ENCODE measurements at places on chromosomes 16 and 17. TPM values are rescaled to one million over a fixed set of nuclear protein-coding genes. Genes with fewer than 3 reads are reported as not detected.

SOX9 gene
- 12.5 TPM for polyA plus RNA-seq

MGRN1 gene
- polyA plus RNA-seq, result 22.0 TPM

KRT24 gene
- 0.16 TPM for polyA plus RNA-seq

COL1A1 gene
- polyA plus RNA-seq, result 24.8 TPM

CNTNAP1 gene
- polyA plus RNA-seq, result 4.6 TPM

RPUSD1 gene
- polyA plus RNA-seq, result 11.5 TPM

VMO1 gene
- polyA plus RNA-seq, result 0.70 TPM

SCNN1B gene
- 0.09 TPM for polyA plus RNA-seq

CCDC154 gene
- polyA plus RNA-seq, result 0.50 TPM

ABCC1 gene
- polyA plus RNA-seq, result 9.7 TPM

RRAD gene
- polyA plus RNA-seq, result 375 TPM

TPSG1 gene
- not detected for polyA plus RNA-seq

UNK gene
- polyA plus RNA-seq, result 20.8 TPM

PSMC3IP gene
- polyA plus RNA-seq, result 2.2 TPM

CCL13 gene
- 2.0 TPM for polyA plus RNA-seq

GLP2R gene
- polyA plus RNA-seq, result 0.77 TPM
